ENCODE measurements at places on chromosomes 5 and 9. TPM values are rescaled to one million over a fixed set of nuclear protein-coding genes. Genes with fewer than 3 reads are reported as not detected.
A peak's percentile ranks its signal among the peaks of the same experiment; 100 is the strongest.

GRCh38 chr5:97192580-97193354 lies 9.7 kb upstream of the RIOK2 start:
- DNase-seq, result no peak

- DNase-seq, result no peak
Measured at GRCh38 chr9:89813482-89813881, 208.7 kb downstream of the GADD45G start.

- no peak for DNase-seq
Measured at GRCh38 chr5:74452856-74453255, 187.7 kb downstream of the ENC1 start.

GRCh38 chr9:120856700-120857099 lies 14.0 kb upstream of the PSMD5 start:
- peak; percentile 55 for DNase-seq

- no peak for DNase-seq
Measured at GRCh38 chr5:61621202-61621650, 289.2 kb downstream of the ZSWIM6 start.

DNA sequence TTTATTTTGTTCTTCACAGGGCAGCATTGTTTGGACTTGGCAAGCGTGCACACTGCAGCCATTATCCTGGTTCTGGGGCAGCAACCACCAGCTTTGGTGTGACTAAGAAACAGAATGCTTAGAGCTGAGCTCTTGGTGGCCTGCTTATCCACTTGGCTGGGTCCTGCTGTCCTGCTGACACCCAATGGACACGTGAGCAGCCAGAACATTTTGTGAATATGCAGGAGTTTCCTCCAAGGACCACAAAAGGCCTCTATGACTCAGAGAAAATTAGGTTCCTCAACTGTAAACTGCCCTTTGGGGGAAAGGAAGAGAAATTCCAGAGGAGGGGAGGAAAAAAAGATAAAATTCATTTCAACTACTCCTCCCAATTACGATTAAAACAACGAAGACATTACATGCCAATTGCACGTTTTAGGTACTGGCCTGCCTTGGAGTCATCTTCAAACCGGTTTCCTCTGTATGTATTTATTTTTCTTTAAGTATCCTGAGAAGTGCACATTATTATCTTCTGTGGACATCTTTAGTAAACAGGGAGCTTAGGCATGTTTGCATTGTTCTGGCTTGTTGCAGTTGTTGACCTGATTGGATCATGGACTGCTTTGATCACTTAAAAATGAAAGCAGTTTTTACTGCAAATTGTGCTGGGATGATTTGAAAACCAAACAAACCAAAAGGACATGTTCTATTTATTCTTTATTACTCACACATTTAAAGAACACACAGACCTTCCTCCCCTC lies 82.3 kb upstream of the TLE4 start:
- DNase-seq, result no peak

Gene GRIN1
- 1.3 TPM for total RNA-seq

DNA sequence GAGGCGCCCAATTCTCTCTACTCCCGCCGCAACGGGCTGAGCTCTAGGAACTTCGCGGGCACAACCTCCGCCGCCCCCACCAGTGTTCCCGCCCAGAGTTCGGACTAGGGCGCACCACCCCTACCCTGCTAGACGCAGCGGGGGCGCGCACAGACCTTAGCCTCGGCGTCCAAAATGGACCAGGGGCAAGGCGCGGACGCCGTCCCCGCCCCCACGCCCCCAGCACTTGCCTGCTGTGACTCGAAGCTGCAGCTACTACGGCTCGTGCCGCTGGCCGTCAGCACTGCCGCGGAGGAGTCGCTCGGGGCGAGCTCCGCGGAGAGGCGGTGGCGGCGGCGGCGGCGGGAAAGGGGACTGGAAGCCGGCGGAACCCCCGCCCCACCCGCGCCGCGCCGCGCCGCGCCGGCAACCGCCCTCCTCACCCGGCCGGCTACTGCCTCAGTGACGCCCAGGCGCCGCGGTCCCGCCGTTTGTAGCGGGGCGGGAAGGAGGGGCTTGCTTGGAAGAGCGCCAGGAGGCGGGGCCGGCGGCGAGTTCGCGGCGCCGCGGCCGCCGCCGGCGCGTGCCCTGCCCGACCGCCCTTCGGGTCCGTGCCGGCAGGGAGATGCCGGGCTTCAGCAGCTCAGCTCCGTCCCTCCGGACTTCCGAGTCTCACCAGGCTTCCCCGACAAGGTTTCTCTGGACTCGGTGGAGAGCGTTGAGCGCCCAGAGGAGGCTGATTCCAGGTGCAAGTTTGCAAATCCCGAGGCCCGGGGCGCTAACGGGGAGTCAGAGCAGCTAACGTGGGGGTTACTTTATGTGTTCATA lies 4.5 kb downstream of the ELAVL2 start:
- no peak for DNase-seq

GRCh38 chr9:96751815-96752214 lies 26.1 kb downstream of the ZNF510 start:
- no peak for DNase-seq

GRCh38 chr5:167271511-167271910 lies 1019.9 kb upstream of the WWC1 start:
- DNase-seq, result no peak

DNA sequence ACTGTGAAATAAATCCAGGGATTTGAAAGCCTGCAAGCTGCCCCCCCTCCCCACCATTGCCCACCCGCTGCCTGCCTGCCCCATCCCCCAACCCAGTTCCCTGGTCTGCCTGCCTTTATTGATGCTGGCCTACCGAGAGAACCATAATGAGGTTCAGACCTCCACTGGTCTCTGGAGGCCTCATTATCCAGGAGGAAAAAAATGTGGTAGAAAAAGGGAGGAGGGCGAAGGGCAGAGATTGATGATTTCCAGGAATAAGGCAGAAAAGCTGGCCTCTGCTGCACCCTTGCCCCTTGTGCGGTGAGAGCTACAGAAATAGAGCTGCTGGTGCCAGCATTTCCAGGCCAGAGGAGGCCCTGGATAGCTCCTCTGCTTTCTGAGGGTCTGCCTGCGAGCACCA lies 216.1 kb downstream of the PAPPA start:
- no peak for DNase-seq

DNA sequence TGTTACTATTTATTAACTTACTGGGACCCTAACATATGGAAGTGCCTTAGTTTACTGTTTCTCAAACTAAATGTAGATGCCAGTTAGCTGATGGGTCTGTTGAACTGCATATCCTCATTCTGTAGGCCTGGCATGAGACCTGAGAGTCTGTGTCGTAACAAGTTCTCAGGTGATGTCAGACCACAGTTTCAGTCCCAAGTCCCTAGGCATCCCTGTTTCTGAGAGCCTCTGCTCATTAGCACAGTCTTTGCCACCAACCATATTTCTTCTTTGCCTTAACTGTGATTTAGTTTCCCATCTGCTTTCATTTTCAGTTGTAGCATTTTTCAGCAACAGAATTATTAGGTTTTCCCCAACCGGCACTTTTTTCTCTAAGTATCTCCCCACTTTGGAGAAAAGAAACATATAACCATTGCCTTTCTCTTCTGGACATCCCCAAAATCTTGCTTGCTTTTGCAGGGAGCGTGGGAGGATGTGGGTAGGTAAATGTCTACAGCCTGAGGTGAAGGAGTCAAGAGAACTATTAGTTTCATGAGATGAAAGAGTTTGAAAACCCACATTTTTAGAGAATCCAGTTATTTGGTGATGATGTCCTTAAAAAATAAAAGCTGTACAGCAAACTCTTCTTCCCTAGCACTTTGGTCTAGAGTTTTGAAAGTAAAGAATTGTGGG lies 74.6 kb downstream of the NUDT12 start:
- no peak for DNase-seq

Gene CDHR2
- not detected for total RNA-seq

- DNase-seq, result no peak
Measured at GRCh38 chr5:173324115-173325001, 3.9 kb downstream of the STC2 start.

All from breast epithelium (tissue), 4 donors.